ENCODE measurements at places on chromosomes 6 and 20.

GRCh38 chr6:16903470-16903869 lies 142.2 kb upstream of the ATXN1 start:
- H3K4me3 ChIP-seq = no peak overlapping the region
- DNase-seq = no peak

DNA sequence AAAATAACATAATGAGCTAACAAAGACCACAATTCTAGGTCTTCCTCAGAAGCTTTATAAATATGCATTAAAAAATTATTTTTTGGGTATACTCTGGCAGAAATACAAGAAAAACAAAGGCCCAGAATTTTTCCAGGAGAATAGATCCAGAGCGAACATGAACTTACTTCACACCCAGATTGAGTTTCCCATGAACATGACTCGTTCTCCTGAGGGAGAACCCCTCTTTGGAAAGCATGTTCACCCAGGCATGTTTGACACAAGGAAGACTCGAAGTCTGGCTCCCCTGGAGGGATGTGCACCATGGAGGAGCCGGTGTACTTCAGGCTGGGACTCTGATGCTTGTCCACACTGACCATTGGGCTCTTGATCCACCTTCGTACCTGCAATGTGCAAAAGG lies 56.1 kb downstream of the SGK1 start:
- no peak overlapping the region for H3K27ac ChIP-seq
- DNase-seq = no peak
- H3K4me1 ChIP-seq = no peaks in the 10 kb centered on the region
- no peak overlapping the region for H3K4me3 ChIP-seq

- H3K27me3 ChIP-seq = no peaks in the 10 kb centered on the region
- H3K36me3 ChIP-seq = peaks cover 21% of the 10 kb centered on the region
- H3K4me1 ChIP-seq = peaks cover 35% of the 10 kb centered on the region
Measured at GRCh38 chr20:36604952-36605398, 604 bp upstream of the RAB5IF start.

GRCh38 chr6:5761370-5761769 lies 245.4 kb downstream of the NRN1 start:
- H3K36me3 ChIP-seq = no peaks in the 10 kb centered on the region
- no peak overlapping the region for H3K4me3 ChIP-seq
- no peaks in the 10 kb centered on the region for H3K27me3 ChIP-seq
- peaks cover 47% of the 10 kb centered on the region for H3K4me1 ChIP-seq
- DNase-seq = no peak

GRCh38 chr6:15413466-15414234 lies 167.8 kb downstream of the JARID2 start:
- H3K36me3 ChIP-seq = peaks cover 12% of the 10 kb centered on the region
- H3K4me3 ChIP-seq = no peak overlapping the region
- DNase-seq = no peak
- H3K27me3 ChIP-seq = no peaks in the 10 kb centered on the region

GRCh38 chr6:158043586-158044524 lies 62.2 kb downstream of the SYNJ2 start:
- DNase-seq = peak; percentile 66
- H3K36me3 ChIP-seq = peaks cover 4% of the 10 kb centered on the region
- peaks cover 66% of the 10 kb centered on the region for H3K4me1 ChIP-seq

GRCh38 chr20:48789185-48789668 lies 38.6 kb downstream of the PREX1 start:
- peaks cover 43% of the 10 kb centered on the region for H3K4me1 ChIP-seq
- no peak overlapping the region for H3K27ac ChIP-seq
- no peaks in the 10 kb centered on the region for H3K27me3 ChIP-seq
- no peak overlapping the region for H3K4me3 ChIP-seq
- DNase-seq = no peak
- H3K36me3 ChIP-seq = no peaks in the 10 kb centered on the region

DNA sequence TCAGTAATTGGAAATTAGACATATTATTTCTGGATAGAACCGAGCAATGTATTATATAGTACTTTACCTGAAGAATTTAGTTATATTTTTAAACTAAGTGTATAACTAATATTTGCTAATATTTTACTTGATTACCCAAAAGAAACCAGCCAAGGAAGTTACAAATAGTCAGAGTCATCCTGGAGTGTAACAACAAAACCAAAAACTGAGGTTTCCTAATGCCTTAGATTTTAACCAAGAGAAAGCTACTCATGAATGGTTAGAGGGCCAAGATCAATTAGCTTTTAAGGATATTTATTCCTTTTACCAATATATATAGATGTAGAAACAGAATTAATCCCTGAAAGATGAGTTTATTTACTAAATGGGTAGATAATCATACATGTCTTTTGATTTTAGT lies 26.0 kb downstream of the TAB2 start:
- peaks cover 65% of the 10 kb centered on the region for H3K4me1 ChIP-seq
- H3K27ac ChIP-seq = no peak overlapping the region
- no peak overlapping the region for H3K4me3 ChIP-seq
- DNase-seq = no peak

DNA sequence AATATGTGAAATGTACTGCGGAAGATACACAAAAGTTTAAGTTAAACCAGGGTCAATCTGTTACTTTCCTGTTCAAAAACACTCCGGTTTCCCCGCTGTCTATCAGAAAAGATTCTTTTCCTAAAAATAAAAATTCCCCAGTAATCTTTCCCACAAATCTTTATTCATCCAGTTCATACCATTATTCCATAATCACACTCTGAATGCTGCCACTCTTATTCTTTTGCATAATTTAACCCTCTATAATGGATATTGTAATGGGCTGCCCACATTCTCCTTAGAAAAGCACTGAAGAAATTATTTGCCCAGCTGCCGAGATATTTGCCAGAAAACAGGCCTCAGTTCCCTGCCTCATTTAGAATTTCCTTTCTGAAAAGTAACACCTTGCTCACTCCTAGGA lies 68.6 kb downstream of the EPHA7 start:
- no peak for DNase-seq
- H3K4me1 ChIP-seq = no peaks in the 10 kb centered on the region
- H3K27me3 ChIP-seq = no peaks in the 10 kb centered on the region
- no peak overlapping the region for H3K27ac ChIP-seq
- no peaks in the 10 kb centered on the region for H3K36me3 ChIP-seq

GRCh38 chr20:64038224-64038564 lies 2.2 kb downstream of the C20orf204 start:
- no peak for DNase-seq
- H3K4me1 ChIP-seq = peaks cover 64% of the 10 kb centered on the region
- H3K27me3 ChIP-seq = peaks cover 71% of the 10 kb centered on the region

- no peak overlapping the region for H3K4me3 ChIP-seq
- H3K36me3 ChIP-seq = no peaks in the 10 kb centered on the region
- H3K27me3 ChIP-seq = no peaks in the 10 kb centered on the region
- no peak overlapping the region for H3K27ac ChIP-seq
Measured at GRCh38 chr6:151109361-151109760, 130.4 kb upstream of the AKAP12 start.

DNA sequence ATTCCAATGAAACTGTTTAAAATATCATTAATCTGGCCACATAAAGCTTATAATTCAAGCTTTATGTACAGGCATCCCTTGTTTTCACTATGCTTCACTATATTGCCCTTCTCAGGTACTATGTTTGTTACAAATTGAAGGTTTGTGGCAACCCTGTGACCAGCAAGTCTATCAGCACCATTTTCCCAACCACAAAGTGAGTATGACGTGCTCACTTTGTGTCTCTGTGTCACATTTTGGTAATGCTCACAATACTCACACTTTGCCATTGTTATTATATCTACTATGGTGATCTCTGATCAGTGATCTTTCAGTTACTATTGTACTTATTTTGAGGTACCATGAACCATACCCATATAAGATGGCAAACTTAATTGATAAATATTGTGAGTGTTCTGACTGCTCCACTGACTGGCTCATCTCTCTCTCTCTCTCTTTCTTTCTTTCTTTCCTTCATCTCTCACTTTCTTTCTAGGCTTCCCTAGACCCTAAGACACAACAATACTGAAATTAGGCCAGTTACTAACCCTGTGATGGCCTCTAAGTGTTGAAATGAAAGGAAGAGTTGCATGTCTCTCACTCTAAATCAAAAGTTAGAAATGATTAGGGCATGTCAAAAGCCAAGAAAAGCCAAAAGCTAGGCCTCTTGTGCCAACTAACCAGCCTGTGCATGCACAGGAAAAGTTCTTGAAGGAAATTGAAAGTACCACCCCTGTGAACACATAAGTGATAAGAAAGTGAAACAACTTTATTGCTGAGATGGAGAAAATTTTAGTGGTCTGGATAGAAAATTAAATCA lies 227.9 kb downstream of the BCAS1 start:
- no peak for DNase-seq
- H3K4me1 ChIP-seq = no peaks in the 10 kb centered on the region
- H3K27ac ChIP-seq = no peak overlapping the region
- no peaks in the 10 kb centered on the region for H3K27me3 ChIP-seq

- H3K27ac ChIP-seq = peak overlapping the region; percentile 66
- no peak for DNase-seq
- no peak overlapping the region for H3K4me3 ChIP-seq
Measured at GRCh38 chr20:35821807-35822242, 50.0 kb downstream of the PHF20 start.

DNA sequence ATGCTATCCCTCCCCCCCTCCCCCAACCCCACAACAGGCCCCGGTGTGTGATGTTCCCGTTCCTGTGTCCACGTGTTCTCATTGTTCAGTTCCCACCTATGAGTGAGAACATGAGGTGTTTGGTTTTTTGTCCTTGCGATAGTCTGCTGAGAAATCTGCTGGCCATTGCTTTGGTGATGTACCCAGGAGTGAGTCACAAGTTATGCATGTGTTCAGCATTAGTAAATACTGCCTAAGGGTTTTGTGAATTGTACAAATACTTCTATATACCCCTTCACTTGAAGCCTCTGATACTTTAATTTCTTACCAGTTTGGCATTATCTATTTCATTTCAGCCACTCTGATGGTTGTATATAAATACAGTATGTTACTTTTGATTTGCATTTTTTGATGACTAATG lies 711.3 kb upstream of the GJE1 start:
- H3K4me3 ChIP-seq = no peak overlapping the region
- peaks cover 6% of the 10 kb centered on the region for H3K36me3 ChIP-seq
- no peak for DNase-seq
- peaks cover 4% of the 10 kb centered on the region for H3K4me1 ChIP-seq
- H3K27me3 ChIP-seq = no peaks in the 10 kb centered on the region
- H3K27ac ChIP-seq = peak overlapping the region; percentile 41

DNA sequence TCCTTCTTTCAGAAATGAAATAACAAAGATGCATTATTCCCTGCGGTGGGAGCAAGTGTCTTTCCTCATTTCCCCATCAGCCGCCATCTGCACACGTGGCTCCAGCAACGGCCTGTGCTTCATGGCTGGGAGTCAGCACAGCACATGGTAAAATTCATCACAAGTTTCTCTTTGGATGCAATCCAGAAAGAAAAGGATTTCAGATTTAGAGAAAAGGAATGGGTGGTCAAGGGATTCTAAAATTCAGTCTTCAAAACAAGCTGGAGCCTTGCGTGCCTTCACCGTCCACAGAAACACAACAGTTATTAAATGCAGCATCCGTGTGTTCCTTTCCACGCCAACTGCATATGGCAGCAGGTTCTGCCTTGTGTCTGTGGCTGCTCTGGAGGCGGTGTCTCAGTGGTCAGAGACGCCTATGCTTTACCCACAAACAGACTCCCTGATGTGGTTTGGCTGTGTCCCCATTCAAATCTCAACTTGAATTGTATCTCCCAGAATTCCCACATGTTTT lies 107.6 kb downstream of the THBS2 start:
- H3K27ac ChIP-seq = peak overlapping the region; percentile 26
- H3K4me3 ChIP-seq = no peak overlapping the region
- H3K4me1 ChIP-seq = peaks cover 18% of the 10 kb centered on the region
- H3K27me3 ChIP-seq = peaks cover 7% of the 10 kb centered on the region
- no peaks in the 10 kb centered on the region for H3K36me3 ChIP-seq

DNA sequence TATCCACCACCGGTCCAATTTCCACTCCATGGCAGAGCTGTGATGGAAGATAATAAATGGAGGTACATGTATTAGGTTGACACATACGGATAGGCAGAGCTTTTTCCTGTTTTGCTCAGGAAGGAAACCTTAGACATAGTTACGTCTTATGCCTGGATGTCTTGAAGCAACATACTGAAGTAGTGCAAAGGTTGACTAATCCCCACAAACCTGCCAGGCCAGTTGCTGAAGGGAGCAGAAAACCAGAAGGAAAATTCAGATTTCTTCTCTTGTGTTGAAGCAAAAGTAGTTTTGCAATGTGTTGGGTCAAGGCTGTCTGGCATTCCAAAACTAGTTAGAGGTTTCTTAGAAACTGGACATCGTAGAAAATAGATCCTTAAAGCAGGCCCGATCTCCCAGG lies 68.7 kb downstream of the PHACTR1 start:
- no peak overlapping the region for H3K4me3 ChIP-seq
- H3K4me1 ChIP-seq = no peaks in the 10 kb centered on the region
- H3K27me3 ChIP-seq = no peaks in the 10 kb centered on the region
- DNase-seq = no peak
- H3K36me3 ChIP-seq = no peaks in the 10 kb centered on the region
- no peak overlapping the region for H3K27ac ChIP-seq

DNA sequence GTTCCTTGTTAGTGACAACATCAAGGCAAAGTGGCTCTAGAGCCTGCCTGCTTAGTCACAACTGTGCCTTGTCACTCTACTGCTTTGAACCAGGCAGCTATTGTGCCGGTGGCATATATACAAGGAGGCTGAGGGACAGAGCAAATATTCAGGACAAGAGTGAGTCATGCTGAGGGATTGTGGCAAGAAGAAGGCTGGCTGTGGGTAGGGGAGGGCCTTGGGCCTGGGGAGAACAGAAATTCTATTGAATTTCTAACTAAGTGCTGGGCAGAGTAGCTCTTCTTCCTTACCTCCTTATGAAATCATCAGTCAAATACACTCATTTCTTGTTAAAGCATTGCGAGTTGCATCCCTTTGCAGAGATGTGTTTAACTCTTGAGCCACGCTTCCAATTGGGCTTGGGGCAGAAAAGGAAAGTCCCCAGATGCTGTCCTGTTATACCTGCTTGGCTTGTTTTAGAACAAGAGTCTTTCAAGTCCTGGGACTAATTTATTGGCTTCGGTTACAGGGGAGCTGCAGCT lies 59.7 kb downstream of the PFDN4 start:
- no peaks in the 10 kb centered on the region for H3K4me1 ChIP-seq
- no peaks in the 10 kb centered on the region for H3K27me3 ChIP-seq
- no peak overlapping the region for H3K27ac ChIP-seq
- no peaks in the 10 kb centered on the region for H3K36me3 ChIP-seq
- H3K4me3 ChIP-seq = no peak overlapping the region

GRCh38 chr20:22403022-22403631 lies 181.2 kb downstream of the FOXA2 start:
- H3K4me1 ChIP-seq = peaks cover 8% of the 10 kb centered on the region
- no peak overlapping the region for H3K27ac ChIP-seq
- no peak for DNase-seq
- H3K27me3 ChIP-seq = peaks cover 81% of the 10 kb centered on the region

DNA sequence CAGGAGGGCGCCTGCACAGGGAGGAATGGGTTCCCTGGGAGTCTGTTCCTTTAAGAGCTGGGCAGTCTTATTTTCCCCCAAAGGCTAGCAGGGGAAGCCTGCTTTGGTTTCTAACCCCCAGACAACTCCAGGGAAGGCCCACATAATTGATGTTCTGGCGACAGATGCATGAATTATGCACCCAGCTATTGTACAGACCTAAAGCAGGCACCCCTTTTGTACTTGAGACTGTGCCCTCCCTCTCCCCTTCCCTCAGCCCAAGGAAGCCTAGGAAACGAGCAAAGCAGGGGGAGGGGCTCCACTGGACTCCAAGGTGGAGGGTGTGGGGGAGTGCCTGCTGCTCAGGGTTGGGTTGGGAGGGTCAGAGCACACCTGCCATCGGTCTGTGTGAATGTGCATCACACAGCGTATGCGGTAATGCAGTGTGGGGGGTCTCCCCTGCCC lies 102.1 kb downstream of the KCNB1 start:
- H3K27ac ChIP-seq = no peak overlapping the region
- no peaks in the 10 kb centered on the region for H3K36me3 ChIP-seq
- H3K4me3 ChIP-seq = no peak overlapping the region
- no peak for DNase-seq

All from left ventricle myocardium inferior (tissue), 1 donor.